ENCODE measurements at places on chromosomes 7 and 10.
A peak's percentile ranks its signal among the peaks of the same experiment; 100 is the strongest.

DNA sequence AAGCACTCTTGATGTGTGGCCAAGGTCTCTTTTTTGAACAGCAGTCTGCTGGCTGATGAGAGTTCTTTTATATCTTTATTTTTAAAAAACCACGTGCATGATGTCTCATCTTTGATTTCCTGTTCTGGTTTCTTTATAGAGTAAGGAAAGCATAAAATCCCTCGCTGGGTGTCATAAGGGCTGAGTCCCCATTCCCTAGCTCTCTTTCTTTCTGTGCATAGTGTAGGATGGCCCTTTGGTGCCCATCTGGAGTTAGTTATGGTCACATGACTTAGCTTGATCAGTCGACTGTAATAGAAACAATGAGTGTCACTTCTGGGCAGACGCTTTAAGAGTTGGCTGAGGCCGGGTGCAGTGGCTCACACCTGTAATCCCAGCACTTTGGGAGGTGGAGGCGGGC lies 38.5 kb downstream of the GHRHR start:
- no peak for DNase-seq

DNA sequence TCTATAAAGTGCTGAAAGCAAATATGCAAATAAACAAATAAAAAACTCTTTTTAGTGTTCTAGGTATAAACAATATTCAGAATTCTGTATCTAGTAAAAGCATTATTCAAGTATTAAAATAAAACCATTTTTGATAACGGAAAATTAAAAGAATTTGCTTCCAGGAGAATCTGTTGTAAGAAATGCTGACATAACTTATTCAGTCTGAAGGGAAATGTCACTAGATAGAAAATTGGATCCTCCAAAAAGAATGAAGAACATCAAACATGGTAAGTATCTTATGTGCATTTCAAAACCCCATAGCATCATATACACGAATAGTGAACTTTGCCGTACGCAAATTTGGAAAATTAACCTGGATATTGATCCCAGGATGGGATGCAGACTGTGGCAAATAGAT lies 506.7 kb downstream of the GLRX3 start:
- DNase-seq: no peak

DNA sequence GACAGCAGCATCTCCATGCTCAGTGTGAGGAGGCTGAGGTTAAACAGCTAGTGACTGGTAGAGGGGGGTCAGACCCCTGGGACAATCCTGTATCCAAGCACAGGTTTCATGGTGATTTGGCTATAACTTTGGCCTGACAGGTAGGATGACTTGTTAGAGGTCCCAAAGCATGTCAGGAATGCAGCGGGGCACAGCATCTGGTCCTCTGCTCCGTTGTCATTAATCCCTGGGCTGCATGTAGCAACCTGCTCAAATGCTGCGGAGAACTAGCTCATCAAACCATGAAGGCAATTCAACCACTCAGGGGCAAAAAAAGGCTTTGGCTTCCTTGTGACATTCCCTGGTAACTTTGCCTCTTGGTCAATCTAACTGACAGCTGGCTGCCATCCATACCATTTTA lies 26.8 kb downstream of the WNT2 start:
- no peak for DNase-seq

- DNase-seq: no peak
These were observed 85.9 kb downstream of the CCNY start for GRCh38 chr10:35422228-35422627.

GRCh38 chr10:44859546-44860285 lies 51.4 kb upstream of the TMEM72 start:
- DNase-seq: no peak

DNA sequence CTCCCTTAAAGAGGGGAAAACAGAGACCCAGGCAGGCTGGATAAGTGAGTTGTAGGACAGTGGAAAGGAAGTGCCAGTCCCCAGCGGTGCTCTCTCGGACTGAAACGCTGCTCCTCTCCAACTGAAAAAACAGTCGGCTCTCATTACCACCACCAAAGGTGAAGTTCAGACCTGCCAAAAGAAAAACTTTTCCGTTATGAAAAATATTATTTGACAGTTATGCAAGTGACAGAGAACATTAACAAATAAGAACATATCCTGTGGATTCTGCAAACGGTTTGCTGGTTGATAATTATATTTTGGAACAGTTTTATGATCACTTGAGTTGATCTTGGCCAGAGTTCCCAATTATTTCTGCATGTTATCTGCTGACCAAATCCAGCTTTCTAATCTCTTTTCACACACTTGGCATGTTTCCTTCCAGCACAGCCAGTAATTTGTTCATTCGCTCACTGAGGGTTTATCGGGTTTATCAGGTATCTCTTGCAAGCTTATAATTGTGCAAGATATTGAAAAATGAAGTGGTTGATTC lies 82.6 kb downstream of the PTPRE start:
- DNase-seq: no peak

DNA sequence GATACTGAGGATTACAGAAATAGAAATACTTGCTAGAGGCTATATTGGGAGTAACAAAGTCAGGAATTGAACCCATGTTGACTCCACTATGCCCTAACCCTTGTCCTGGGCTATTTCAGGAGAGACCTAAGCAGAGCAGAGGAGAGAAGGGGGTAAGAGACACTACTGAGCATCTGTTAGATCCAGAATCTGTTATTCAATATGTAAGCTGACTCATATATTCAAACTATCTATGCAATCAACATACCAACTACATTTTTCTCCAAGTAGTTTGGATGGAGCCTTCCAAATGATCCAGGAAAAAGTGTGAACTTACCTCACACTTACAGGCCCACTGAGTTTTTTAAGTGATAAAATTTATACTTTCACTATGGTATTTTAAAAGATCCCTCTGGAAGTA lies 216.1 kb downstream of the IMMP2L start:
- DNase-seq: no peak

- DNase-seq: no peak
These were observed 185.4 kb downstream of the CYP26A1 start for GRCh38 chr10:93259126-93259525.

DNA sequence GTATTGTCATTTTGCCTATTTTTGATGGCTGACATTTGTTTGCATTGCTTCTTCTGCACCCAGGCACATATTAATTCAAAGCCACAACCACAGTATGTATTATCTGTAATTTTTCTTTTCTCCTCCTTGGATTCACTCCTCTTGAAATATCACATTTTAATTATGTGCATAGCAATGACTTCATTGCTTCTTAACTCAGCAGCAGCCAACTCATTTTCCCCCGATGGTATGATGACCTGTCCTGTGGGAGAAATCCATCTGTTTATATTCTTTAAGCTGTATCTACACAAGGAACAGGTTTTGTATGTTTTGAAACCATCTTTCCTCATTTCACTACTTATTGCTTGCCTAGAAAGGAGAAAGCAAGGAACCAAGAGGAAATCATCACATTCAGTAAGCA lies 588.8 kb downstream of the INHBA start:
- DNase-seq: no peak

GRCh38 chr7:89559596-89559995 lies 594.7 kb upstream of the STEAP1 start:
- no peak for DNase-seq

DNA sequence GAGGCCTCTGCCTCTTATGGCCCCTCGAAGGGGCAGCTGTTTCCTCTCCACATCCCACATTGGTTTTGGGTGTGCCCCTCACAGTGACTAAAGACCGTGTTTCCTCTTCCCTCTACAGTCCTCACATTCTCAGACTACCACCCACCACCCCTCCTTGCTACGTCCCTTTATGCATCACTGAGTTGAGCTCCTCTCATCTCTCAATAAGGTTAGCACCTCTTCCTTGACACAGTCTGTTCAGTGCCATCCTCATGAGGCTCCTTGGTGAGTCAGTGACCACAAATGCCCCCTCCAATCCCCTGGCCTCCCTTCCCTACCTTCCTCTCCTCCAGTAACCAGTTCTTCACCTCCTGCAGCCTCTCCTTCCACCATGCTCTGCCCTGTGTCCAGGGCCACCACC lies 239.1 kb upstream of the MYO3A start:
- DNase-seq: no peak

DNA sequence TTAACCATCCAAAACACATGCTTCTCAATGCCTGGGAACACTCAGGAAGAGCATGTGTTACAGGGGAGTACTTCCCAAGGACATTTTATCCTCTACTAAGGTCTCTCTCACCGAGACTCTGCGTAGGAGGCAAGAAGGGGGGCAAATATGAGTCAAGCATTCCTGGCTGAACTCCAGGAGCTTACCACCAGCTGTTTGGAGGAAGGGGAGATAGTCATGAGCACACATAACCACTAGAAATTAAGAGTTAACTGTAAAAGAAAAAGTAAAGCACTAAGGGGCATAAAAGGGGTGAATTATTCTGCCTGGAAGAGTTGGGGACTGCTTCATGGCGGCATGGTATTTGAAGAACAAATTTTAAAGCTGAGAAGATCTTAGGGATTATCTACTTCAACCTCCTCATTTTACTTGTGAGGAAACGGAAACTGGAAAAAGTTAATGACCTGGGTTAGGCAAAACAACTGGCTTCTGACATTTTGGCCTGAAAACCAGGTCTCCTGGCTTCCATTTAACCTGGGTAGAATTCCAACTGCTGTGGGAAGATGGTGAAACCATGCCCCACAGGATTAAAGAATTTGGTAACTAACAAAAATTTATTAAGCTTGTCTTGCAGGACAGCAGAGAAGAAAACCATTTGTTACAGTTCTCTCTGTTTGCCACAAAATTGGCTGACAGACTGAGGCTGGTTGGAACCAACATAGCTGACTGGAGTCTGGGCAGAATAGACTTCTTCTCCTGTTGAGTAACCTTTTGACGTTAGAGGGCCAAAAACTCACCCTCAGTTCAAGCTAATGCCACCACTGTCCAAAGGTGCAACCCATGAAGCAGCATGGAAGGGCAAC lies 85.5 kb downstream of the SLC25A13 start:
- no peak for DNase-seq

DNA sequence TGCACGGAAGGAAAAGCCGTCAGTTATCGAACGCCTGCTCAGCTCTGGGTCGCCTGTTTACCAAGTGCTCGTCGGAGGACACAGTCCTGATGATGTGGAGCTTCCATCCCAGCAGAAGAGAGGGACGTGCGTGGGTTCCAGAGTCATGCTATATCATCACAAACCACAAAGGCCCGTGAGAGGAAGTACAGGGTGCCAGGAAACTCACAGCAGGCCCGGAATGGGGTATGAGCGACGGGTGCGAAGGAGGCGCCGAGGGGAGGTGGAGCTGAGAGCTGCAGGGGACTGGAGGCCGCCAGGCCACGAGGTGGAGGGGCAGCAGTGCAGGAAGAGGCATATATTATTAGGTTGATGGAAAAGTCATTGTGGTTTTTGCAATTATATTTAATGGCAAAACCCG lies 102.5 kb downstream of the ACTR3B start:
- DNase-seq: no peak

DNA sequence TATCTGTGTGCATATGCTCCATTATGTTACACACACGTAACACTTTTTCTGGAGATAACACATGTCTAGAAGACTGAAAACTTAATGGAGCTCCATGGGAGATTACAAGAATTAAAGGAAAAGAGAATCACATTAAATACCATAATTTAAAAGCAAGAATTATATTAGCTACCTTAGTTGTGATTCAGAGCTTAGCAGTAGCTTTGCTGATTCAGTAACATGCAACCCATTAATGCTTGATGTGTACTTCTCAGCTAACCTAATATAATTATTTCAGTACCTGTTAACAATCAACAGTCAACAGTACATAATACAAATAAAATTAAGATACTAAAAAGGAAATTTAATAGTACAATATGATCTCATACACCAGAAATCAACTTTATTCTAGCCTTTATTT lies 73.8 kb upstream of the GPR22 start:
- no peak for DNase-seq

DNA sequence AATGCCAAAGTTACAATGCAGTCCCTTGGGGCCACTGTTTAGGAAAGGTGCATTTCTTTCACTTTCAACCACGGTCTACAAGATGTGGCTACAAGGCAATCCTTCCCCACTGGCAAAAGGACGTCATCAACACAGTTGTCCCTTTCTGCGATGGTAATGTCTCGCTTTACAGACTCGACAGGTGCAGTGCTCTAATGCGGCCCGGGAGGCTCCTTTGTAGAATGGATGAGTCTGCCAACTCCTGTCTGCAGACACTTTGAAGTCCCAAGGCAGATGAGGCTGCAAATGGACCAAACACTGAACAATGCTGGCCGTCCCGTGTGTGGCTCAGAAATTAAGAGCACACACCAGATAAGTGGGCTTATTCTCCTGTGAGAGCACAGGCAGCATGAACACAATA lies 133.7 kb downstream of the PIP4K2A start:
- no peak for DNase-seq

DNA sequence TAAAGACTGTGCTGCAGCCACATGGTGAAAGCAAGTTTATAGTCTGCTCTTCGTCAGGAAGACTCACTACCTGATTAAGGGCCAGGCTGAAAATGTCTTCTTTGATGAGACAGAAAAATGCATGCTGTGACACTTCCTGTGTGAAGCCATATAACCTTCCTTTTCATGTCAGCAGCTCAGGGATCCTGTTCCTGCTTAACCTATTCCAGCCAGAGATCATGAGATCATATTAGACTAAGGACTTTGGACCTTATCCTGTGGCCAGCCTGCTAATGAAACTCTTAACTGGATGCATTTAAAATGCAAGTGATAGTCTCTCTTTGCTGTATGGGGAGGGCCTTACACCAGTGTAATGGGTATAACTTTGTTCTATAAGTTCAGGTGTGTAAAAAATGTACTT lies 165.2 kb downstream of the PTEN start:
- peak; percentile 6 for DNase-seq

DNA sequence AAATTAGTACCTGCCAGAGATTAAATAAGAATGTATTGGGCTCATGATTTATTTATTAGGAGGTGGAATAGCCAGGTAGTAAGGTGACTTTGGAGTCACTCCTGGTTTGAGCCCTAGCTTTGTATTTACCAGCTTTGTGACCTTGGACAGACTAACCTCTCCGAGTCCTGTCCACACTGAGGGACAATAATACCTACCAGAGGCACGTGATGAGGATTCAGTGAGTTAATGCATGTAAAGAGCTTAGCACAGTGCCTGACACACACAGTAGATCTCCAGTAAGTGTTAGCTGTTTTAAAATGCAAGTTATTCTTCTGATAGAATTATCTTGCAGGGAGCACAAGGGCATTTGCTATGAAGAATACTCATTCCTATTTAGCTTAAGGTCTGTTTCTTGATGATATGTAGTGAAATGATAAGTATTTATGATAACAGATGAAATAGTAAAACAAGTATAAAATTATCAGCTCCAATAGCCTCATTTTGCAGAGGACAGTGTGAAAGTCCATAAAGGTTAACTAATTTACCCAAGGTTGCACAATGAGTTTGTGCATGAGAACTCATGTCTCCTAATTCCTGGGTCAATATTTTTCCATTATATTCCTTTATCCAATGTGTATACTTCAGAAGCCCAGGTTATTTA lies 36.4 kb downstream of the RABGEF1 start:
- no peak for DNase-seq

DNA sequence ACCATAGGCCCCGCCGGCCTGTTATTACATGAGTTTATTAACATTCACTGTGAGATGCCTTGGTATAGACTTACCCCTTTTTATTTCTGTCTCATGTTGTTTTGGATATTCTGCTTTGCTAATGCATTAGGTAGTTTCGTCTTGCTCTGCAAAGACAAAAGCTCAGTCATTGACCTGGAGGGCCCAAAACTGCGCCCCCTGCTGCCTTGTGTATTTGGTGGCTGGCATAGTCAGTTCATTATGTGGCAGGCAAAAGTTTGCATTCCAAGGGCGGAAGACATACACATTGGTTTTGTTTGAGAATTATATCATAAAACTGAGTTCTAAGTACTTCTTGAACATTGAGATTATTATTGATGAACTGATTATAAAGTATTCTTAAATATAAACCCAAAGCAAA lies 372.5 kb downstream of the SDK1 start:
- no peak for DNase-seq

- DNase-seq: no peak
These were observed 23.0 kb downstream of the ASB4 start for GRCh38 chr7:95508780-95509179.

- DNase-seq: no peak
These were observed 270.6 kb downstream of the AUTS2 start for GRCh38 chr7:69868921-69869320.
